NCI-H748 treated with DMSO at 0.1 percent for 48 hours (cell line): ENCODE measurements at places on chromosomes 3 and 15.

GRCh38 chr3:186742618-186743380 lies 25.6 kb downstream of the KNG1 start:
- DNase-seq: no peak

GRCh38 chr3:15295506-15295905 lies 36.9 kb downstream of the SH3BP5 start:
- DNase-seq: no peak

- DNase-seq: no peak
Observed at GRCh38 chr3:141505166-141505565, 18.3 kb downstream of the RASA2 start.

- no peak for DNase-seq
Observed at GRCh38 chr3:57112206-57112605, 51.7 kb downstream of the SPATA12 start.

- no peak for DNase-seq
Observed at GRCh38 chr3:62732183-62732904, 142.9 kb downstream of the CADPS start.

DNA sequence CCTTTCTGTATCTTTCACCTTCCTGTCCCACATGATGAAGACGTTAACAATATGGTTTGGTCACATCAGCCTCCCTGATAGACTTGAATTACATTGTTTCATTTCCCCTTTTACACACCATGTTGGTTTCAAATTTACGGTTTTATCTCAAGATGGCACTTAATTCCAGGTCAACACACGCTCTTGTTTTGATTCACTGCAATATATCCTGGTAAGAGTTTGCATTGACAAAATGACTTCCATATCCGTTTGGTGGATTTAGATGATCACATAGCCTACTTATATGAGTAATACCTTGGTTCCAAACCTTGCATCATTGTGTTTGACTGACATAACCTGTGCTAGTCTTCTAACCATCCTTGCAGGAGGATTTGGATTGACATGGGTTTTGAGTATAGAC lies 499.4 kb downstream of the ROBO1 start:
- DNase-seq: no peak

- DNase-seq: peak; percentile 5
Observed at GRCh38 chr3:17078926-17079465, 194.2 kb downstream of the PLCL2 start.

DNA sequence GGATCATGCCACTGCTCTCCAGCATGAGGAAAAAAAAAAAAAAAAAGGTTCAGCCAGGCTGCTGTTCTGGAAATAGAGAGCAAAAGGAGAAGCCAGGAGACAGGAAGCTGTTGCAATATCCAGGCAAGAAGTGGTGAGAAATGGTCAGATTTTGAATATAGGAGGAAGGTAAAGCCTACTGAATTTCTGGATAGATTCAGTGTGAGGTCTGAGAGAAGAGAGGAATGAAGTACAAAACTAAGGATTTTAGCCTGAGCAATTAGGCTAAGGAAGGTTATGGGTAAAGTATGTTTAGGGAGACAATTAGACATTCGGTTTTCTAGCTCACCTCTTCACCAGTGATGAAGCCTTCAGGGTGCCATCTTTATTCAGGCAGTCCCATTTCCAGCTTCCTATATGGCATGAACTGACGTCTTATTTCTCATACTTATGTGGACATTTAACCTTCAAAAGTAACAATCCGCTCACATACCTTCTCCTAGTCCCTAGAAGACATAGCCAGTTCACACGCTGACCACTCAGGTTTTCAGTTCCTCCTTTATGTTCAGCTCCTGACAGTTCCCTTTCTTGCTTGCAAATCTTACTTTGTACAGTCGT lies 57.2 kb downstream of the KIF9 start:
- no peak for DNase-seq

- DNase-seq: no peak
Observed at GRCh38 chr15:60568301-60568742, 89.4 kb upstream of the ICE2 start.

DNA sequence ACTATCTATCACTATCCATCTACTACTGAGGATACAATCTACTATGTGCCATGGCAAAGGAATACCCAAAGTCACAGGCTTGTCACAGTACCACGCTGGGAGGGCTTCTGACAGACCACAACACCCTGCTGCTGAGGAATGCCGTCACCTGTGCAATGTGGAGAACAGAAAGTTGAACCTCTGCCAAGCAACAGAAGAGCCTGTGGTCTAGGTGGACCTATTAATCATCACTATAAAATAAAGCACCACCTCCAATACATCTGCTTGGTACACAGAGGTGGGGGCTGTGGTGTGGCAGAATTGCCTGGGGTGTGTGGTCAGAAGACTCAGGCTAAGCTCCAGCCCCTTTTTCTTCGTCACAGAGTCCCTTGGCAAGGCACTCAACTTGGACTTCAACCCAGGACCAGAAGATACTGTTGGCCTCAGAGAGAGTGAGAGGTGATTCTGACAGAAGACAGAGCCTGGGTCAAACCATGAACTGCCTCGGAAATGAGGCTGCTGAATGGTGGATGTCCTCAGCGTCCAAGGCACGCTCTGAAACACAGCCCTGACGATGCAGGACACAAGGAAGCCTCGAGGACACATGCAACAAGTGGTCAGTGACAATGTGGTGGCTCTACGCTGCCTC lies 189.4 kb upstream of the CHRNA7 start:
- DNase-seq: no peak

DNA sequence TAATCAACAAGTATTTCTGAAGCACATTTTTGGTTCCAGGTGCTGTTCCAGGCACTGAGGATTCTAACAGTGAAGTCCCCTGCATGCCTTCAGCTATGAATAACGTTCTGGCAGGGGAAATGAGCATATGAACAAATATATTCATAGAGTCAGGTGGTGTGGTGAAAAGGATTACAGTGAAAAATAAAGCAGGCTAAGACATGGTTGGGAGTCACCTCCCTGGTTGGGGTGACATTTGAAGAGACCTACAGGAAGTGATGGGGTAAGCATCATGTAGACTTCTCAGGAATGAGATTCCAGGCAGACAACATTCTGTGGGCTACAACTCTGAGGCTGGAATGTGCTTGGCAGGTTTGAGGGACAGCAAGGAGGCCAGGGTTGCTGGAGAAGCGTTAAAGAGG lies 15.0 kb downstream of the FRMD4B start:
- no peak for DNase-seq

- no peak for DNase-seq
Observed at GRCh38 chr3:10552631-10552943, 47.2 kb upstream of the ATP2B2 start.

DNA sequence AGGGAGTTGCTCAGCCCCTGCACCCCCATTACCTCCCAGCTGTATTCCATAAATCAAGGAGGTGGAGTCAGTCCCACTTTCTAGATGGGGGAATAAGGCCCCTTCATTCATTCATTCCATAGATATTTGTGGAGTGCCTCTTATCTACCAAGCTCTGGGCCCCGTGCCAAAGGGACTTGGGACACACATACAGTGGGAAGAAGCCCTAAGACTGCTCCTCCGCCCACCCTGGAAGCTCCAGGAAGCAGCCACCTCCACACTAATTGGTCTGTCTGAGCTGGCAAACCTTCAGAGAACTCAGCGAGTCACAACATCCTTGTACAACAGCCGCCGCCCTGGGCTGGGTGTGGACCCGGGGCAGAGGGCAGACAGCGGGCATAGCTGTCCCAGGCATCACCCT lies 6.4 kb downstream of the STRA6 start:
- DNase-seq: no peak

- DNase-seq: no peak
Observed at GRCh38 chr15:41501931-41502794, 8.5 kb downstream of the ITPKA start.

GRCh38 chr3:125231895-125232294 lies 19.3 kb upstream of the SLC12A8 start:
- no peak for DNase-seq

- DNase-seq: no peak
Observed at GRCh38 chr3:197592361-197593045, 36.7 kb upstream of the BDH1 start.

DNA sequence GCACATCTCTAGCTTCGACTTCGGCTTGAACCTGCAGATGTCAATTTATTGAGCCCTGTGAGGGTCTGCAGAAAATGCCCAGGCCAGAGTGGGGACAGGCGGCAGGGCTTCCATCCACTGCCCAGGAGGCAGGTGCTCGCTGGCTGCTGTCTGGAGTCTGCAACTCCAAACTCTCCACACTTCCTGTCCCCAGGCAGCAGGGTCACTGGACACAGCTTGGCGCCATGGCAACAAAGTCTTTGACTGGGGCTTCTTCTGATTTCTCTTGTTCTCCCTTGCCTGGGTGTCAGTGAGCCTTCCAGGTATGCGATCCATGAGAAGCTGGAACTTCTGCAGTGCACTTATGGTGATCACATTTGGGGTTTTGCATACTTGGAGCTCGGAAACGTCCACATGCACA lies 33.5 kb downstream of the SV2B start:
- DNase-seq: no peak

DNA sequence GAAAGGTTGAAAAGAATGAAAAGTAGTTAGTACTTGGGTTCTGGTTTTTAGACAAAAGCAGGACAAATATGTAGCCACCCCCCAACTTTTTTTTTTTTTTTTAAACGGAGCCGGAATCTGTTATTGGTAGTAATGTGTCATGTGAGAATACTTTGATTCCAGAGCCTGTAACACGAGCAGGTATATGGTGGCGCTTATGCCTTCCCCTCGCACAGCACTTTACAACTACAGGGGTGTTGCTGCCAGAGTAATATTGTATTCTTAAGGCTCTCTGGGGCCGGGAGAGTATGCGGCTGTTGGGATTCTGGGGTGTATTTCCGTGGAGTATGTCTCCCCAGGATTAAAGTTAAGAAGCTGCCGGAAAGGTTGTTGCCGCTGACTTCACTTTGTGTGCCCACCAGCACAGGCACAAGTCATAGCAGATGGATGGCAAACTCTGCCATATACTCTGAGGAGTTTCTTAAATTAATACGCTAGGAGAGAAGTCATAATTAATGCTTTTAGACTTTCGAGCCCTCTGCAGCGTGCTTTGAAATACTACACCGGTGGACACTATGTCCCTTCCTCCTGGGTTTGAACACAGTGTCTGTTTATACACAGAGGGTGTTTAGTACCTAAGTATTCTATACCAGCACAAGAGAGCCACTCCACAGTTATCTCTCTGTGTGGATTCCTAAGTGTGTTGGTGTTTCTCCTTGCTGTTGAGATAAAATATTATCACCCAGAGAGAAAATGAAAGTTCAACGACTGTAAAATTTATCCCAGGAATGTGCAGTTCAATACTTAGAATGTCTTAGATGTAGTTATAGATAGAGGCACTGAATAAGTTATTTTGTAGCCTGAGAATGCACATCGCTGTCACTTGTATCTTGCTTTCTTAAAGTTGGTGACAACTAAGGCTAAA lies 1.4 kb downstream of the MBNL1 start:
- peak; percentile 25 for DNase-seq

DNA sequence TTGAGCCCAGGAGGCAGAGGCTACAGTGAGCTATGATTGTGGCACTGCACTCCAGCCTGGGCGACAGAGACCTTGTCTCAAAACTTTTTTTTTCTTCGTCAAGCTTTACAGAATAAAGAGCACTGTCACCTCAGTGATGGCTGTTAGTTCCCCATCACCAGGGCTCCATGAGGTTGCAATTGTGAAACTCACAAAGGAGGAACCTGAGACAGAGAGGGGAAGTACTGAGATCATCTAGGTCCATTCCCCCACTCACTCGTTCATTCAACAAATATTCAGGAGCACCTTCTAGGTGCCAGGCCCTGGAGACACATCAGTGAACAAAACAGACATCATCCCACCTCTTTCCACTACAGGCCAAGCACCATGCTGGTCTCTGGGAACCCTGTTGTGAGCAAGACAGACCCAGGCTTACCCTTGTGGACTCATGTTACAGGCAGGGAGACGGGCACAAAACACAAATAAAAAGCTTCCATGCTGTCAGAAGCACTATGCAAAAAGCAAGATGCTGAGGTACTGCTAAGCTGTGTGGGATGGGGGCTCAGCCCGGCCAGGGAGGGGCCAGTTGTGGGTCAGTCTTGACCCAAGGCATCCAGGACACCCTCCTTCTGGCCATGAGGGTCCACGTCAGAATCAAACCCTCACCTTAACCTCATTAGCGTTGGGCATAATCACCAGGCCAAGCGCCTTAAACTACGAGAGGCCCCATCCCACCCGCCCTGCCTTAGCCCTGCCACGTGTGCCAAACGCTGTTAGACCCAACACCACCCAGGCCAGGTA lies 2.1 kb upstream of the RHO start:
- no peak for DNase-seq

DNA sequence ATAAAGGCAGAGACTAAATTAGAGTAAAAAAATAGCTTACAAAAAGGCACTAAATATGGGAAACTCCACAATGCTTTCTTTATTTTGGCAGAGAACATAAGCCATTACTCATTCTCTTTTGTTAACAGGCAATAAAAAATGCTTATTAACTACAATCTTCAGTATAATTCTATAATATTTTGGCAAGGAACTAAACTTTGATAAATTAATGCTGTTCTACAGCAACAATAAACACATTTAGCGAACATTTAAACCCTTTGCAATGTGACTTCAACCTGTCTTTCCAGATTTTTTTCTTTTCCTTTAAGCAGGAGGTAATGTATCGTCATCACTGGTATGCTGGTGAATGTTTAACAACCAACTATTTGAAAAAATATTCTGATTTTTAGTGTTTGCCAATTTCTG lies 42.2 kb upstream of the POU1F1 start:
- DNase-seq: no peak

GRCh38 chr15:70437089-70437488 lies 326.3 kb downstream of the UACA start:
- no peak for DNase-seq

GRCh38 chr3:152301745-152302181 lies 33.0 kb downstream of the MBNL1 start:
- no peak for DNase-seq

DNA sequence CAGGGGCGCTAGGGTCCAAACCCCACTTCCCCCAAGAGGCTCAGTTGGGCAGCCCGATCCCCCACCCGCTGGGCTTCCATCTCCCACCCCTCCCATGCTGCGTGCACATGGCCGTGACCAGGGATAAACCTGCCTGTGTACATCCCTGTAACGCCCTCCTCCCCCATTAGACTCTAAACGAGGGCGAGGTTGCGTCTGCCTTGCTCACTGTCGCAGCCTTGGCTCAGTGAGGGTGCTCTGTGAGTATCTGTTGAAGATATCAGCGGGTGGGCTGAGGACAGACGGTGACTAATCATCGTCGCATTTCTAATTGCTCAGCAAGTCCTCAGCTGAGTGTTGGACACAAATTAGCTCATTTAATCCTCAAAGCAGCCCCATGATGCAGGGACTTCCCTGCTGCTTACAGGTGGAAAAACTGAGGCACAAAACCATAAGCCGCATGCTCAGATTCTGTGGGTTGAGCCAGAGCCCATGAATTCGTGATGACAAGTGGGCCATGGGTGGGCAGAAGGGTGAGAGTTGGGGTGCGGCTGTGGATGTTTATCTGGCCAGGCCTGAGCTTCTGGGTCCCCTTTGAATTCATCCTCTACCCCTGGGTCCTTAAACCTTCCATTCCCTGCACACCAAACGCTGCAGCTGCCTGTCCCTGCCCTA lies 26.0 kb downstream of the FBLN2 start:
- DNase-seq: no peak

DNA sequence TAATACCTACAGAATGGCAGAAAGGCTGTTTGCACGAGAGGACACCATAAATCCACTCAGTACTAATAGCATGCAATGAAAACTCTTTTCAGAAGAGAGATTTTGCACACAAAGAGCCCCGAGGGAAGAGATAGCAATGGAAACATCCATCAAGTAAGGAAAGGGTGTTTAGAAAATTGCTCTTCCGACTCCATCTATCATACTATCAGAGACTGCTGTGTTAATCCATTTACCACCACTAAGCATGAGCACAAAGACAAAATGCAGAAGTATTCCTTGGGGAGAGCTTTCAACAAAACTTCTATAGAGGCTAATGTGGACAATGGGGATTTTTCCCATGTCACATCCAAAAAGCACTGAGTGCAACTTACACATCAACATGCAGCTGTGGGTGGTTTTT lies 72.1 kb upstream of the PLAAT1 start:
- no peak for DNase-seq
